ENCODE measurements at places on chromosomes 11 and 22.

GRCh38 chr11:119573858-119574257 lies 150.9 kb upstream of the THY1 start:
- no peak for DNase-seq

DNA sequence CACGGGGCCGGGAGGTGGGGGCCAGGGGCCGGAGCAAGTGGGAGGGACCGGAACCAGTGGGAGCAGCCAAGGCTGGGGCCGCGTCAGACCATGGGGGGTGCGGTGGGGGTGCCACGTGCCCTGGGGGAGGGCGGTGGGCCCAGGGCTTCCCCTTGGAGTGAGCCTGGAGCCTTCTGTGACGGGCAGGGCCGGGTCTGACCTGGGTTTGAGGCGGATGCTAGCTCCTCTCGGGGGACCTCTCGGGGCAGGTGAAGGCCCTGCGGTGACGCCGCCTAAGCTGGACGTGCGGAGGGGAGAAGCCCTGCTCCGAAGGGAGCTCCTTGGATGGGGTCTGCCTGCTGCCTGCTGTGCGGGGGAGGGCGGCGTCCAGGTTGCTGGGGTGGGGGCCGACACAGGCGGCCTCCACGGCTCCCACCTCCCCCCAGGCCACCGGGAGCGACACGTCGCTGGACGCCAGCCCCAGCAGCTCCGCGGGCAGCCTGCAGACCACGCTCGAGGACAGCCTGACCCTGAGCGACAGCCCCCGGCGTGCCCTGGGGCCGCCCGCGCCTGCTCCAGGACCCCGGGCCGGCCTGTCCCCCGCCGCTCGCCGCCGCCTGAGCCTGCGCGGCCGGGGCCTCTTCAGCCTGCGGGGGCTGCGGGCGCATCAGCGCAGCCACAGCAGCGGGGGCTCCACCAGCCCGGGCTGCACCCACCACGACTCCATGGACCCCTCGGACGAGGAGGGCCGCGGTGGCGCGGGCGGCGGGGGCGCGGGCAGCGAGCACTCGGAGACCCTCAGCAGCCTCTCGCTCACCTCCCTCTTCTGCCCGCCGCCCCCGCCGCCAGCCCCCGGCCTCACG lies 115.0 kb downstream of the CACNA1I start:
- DNase-seq: no peak

DNA sequence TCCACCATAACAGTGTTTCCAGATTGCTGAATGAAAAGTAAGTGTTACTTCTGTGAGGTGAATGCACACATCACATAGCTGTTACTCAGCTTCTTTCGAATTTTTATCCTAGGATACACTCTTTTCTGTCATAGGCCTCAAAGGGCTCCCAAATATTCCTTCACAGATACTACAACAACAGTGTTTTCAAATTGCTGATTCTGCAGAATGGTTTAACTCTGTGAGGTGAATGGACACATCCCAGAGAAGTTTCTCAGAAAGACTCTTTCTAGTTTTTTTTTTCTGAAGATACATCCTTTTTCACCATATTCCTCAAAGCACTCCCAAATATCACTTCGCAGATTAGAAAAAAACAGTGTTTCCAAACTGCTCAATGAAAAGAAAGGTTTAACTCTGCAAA lies 221.1 kb downstream of the OR4A5 start:
- DNase-seq: no peak

DNA sequence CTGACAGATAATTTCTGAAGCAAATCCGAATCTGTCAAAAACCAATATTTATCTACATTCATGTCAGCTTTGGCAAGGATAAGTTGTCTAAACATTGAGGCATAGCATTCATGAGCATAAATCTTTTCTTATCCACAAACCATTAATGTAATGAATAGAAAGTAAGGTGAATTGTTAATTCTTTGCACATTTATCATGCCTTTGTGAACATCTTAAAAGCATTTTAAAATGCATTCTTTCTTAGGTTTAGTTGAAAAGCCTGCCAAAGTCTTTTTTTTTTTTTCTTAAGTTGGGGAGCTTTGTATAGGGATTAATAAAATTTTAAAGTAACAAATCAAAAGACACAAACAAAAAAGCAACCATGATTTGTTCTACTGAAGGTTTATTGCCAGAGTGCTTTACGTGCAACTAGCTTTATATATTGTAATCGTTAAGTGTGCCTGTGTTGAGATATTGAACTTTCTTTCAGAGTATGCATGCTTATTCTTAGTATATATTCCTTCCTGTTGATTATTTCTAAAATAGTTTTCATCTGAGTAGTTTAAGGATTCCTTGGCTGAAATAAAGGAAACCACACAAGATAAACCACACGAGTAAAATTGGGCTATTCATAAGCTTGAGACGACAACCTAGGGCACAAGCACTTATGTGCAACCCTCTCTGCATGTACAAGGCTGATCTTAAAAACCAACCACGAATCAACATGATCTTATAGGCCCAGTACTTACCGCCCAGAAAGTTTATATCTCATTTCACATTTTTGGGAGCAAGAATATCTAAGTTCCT lies 1110.9 kb upstream of the CNTN5 start:
- no peak for DNase-seq

- DNase-seq: no peak
These were observed 104.1 kb upstream of the E2F8 start for GRCh38 chr11:19344661-19345518.

GRCh38 chr11:28472904-28473303 lies 364.7 kb downstream of the METTL15 start:
- no peak for DNase-seq

DNA sequence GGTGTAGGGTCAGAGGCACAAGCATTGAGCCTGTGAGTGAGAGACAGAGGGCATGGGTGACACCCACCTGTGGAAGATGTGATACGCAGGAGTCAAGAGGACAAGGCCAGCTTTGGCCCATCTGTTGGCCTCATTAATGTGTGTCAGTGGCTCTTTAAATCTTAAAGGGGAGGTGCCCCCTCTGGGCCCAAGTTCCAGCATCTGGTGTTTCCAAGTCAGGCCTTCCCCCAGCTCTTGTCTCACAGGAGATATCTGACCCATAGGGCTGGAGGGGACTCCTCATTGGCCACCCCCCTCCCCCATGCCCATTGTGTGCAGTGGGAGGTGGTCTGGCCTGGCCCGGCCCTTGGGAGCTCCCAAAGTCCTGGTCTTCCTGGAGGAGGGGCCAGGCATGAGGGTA lies 8.9 kb downstream of the KCNK7 start:
- DNase-seq: no peak

- no peak for DNase-seq
These were observed 6.2 kb downstream of the MRGPRD start for GRCh38 chr11:68974421-68975194.

- DNase-seq: no peak
These were observed 849.1 kb upstream of the API5 start for GRCh38 chr11:42462558-42463310.

DNA sequence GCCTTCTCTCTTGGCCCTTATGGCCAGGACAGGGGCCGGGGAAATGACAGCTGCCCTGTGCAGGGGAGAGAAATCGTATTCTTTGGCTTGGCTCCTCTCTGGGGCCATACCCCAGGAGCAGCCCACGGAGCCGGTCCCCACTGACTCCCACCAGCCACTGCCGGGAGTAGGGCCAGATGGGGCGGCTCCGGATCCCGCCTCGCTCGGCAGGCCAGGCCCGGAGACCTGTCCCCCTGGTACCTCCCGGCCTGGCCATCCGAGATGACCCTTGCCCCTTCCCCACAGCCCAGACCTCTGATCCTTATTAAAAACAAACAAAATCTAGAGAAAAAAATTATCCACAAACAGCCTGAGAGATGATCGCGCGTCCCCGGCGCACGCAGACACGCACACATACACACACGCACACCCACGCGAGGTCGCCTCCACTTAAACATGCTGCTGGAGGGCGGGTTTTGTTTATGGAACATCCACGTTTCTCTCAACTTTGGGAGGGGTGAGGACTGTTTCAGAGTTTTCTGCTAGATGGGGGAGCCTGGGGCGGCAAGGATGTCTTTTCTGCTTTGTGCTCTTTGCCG lies 59.1 kb downstream of the IGLL1 start:
- DNase-seq: no peak

DNA sequence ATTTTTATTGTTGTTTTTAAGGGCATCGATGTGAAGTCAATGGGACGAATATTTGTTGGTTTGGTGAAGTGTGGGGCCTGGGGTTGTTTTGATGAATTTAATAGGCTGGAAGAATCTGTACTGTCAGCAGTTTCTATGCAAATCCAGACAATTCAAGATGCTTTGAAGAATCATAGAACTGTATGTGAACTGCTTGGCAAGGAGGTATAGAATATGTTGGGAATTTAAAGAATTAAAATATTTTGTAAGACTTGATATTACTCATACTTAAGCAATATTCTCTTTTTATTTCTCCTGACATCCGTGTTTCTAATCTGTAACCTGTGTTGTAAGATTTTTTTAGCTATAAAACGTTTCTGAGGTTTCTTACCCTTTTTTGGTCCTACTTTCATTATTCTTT lies 61.6 kb downstream of the DYNC2H1 start:
- no peak for DNase-seq

- no peak for DNase-seq
These were observed 6.9 kb upstream of the NRXN2 start for GRCh38 chr11:64729851-64730382.

DNA sequence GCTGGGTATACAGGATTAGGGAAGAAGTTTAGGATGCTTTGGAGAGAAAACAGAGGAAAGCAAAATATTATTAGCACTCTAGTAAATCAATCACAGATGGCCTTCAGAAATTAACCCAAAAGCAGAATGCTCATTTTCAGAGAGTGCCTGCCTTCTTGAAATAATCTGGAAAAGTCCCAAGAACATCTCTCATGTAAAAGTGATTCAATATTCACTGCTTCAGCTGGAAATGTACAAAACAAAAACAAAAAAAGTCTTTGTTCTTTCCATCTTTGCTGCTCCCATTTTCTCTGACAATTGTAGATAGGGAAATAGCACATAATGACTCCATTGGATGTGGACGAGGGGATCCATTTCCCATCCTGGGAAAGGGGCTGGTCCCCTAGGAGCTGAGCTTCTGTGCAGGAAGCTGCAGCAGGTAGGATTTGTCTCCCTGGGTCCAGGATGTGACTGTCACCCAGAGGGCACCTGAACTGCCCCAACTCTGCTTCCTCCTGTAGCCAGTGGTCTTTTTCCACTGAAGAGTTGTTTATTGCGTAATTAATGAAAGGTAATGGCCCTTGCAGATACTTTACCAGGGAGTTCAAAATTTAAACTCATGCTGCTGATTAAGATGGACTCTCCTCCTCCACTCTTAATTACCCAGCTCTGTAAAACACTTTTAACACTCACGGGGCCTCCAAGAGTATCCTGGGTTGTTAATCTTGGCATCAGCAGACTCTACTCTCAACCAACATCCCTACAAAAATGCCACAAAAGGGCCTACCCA lies 57.9 kb downstream of the SC5D start:
- DNase-seq: no peak

- DNase-seq: no peak
These were observed 93.3 kb downstream of the ZC3H12C start for GRCh38 chr11:110186456-110186855.

DNA sequence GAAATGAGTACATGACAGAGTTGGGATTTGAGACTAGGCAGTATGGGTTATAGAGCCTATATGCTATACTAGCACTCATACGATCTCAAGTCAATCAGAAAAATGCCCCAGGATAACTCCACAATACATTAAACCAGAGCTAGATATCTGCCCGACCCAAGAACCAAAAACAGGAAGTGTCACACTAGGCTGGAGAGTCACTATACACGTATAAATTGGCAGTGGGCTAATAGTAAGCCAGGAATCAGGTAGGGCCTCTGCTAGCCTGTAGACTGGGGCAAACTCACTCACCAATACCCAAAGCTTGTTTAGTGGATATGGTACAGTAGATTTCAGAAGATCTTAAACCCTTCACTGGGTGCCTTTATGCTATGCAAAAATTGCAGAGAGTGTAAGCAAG lies 16.2 kb upstream of the EIF4G2 start:
- no peak for DNase-seq

DNA sequence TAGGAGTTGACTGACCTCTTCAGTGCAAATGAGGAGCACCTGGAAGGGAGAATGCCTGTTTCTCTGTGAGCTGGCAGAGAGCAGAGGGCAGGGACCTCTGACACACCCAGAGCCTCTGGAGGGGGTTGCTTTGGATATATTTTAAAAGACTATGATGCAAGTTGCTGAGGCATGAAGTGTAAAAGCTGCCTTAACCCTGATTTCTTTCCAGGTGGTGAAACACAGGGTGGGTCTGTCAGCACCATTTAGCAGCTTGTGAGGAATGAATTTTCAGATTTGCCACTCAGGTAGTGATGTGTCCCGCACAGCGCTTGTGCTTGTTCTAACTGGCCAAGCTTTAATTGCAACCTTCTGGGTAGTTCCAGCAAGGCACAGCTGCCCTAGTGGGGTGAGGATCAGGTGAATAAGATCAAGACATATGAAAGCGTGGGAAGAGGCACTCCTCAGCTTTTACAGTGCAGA lies 90.2 kb downstream of the SWAP70 start:
- no peak for DNase-seq

GRCh38 chr11:70072461-70072860 lies 5.7 kb upstream of the ANO1 start:
- DNase-seq: no peak

- DNase-seq: no peak
These were observed 353.1 kb downstream of the METTL15 start for GRCh38 chr11:28461338-28461737.

GRCh38 chr11:116043857-116044256 lies 539.6 kb upstream of the CADM1 start:
- no peak for DNase-seq

- DNase-seq: no peak
These were observed 30.1 kb downstream of the IGSF9B start for GRCh38 chr11:133926466-133927246.

- DNase-seq: peak; percentile 60
These were observed 240.6 kb downstream of the ETS1 start for GRCh38 chr11:128346804-128347203.

- DNase-seq: no peak
These were observed 123.9 kb upstream of the NCAM1 start for GRCh38 chr11:112837162-112837826.

DNA sequence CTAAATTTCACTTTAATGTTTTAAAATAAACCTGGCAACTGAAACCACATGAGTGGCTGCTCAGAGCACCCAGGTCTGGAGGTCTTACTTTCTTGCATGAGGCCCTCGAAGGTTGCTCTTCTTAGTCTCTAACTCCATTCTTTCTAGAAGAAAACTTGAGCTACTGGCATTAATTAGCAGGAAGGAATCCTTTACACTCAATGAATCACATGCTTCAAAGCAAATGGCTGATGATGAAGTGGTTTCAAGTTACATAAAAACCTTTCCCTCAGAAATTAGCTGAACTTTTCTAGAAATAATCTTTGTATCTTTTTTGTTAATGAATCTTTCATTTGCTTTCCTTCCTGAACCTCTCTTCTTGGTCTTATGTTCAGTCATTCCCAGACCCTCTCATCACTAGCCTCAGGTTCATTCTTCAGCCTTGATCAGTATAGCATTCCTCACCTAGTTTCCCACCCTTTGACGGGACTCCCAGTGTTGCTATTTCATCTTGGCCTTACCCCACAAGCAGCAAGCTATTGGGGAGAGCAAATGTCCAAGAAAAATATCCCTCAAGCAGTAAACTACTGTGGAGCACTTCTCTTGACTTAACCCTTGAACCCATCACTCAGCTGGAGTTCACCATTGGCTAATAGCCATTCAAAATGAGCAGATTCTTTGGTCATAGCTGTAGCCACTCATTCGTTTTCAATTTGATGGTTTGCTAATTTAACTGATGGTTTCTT lies 75.1 kb downstream of the INSC start:
- no peak for DNase-seq

- no peak for DNase-seq
These were observed 9.7 kb downstream of the CLMP start for GRCh38 chr11:123185326-123185725.

GRCh38 chr11:109062445-109062844 lies 359.5 kb upstream of the C11orf87 start:
- no peak for DNase-seq
